ENCODE measurements at places on chromosomes 5 and 9.

DNA sequence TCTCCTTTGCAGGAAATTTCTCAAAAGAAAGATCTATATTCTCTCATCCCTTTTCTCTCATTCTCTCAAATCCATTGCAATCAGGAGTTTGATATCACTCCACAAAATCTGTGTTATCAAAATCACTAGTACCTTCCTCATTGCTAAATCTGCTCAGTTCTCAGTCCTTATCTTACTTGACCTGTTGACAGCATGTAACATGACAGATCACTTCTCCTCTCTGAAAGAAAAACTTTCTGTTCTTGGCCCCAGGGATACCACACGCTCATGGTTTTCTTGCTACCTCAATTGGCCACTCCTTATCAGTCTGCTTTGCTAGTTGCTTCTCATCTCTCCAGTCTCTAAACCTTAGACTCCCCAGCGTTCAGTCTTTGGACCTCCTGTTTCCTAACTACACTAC lies 22.1 kb downstream of the SRP19 start:
- no peak for DNase-seq

- DNase-seq = no peak
Measured at GRCh38 chr5:74822288-74822687, 43.9 kb downstream of the FAM169A start.

GRCh38 chr5:169503886-169504285 lies 79.7 kb upstream of the SPDL1 start:
- no peak for DNase-seq

DNA sequence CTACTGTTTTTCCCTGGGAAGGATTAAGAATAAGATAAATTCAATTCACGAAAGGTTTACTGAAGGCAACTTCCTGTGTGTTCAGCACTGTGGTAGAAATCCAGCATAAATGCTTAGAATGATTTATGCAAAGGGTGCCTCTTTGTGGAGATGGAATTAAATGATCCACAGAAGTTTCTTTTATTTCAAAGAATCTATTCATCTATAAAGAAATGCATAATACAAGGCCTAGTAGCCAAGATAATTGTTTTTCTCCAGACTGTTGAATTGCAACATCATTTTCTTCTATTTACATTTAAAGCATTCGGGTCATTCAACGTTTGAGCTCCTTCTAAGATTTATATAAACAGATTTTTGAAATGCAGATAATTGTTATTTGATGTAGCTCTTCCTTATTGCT lies 138.8 kb upstream of the NFIL3 start:
- DNase-seq = no peak

GRCh38 chr9:76969716-76970115 lies 49.7 kb upstream of the FOXB2 start:
- DNase-seq = no peak

GRCh38 chr5:9699681-9700080 lies 69.5 kb upstream of the TAS2R1 start:
- DNase-seq = no peak

- no peak for DNase-seq
Measured at GRCh38 chr9:121610638-121610953, 40.8 kb upstream of the DAB2IP start.

DNA sequence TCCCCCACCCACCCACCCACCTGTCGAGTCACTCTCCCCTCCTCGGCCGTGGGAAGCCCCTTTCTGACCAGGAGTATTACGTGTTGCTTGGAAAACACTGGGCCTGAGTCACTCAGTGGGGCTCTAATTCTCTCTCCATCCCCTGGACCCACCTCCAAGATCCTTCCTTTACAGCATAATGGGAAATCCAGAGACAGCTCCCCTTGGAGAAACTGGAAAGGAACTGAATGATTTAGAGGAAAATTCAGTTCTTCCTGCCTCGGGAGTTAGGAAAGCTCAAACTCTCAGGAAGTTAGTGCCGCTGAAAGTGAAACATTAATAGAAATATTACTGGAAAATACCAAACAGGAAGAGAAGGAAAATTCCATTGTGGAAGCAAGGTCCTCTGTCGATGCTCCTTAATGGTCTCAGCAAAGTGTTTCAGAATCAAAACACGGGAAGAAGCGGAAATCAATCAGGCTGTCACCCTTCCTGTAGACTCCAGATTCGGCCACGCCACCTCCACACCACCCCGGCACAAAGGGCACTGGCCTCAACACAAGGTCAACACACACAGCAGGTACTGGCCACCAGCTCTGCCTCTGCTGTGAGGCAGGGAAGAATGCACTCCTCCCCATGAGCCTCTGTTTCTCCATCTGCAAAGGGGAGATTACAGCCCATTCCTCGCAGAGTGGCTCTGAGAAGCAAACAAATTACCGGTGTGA lies 9.6 kb downstream of the SHB start:
- DNase-seq = no peak

DNA sequence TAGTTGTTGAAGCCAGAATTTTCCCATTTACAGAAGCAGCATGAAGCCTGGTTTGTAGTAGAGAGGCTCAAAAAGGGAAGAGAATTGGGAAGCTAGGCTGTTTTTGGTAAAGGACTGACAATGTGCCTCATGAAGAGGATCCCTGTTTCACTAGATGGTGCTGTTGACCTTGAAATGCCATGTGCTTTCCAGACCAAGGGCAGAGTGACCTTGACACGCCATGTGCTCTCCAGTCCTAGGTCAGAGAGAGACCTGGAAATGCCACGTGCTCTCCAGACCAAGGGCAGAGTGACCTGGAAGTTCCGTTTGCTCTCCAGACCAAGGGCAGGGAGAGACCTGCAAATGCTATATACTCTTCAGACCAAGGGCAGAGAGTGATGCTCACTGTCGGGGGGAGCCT lies 32.0 kb downstream of the UNC13B start:
- no peak for DNase-seq

DNA sequence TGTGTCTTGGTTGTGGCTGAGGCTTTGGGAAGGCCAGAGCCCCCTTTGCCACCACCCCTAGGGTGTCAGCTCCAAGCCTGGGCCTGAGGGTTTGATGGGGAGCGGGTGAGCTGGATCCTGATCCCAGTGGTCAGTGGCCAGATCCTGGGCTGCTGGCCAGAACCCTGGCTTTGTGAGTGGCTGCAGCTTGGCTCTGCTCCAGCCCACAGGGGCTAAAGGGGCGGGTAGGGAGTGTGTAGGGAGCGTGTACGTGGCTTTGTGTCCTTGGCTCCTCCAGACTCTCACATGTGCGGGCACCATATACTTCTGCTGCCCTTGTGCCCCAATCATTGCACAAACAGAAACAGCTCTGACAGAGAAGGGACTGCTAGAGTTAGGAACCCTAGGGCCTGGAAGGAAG lies 1.2 kb upstream of the IL11RA start:
- no peak for DNase-seq

DNA sequence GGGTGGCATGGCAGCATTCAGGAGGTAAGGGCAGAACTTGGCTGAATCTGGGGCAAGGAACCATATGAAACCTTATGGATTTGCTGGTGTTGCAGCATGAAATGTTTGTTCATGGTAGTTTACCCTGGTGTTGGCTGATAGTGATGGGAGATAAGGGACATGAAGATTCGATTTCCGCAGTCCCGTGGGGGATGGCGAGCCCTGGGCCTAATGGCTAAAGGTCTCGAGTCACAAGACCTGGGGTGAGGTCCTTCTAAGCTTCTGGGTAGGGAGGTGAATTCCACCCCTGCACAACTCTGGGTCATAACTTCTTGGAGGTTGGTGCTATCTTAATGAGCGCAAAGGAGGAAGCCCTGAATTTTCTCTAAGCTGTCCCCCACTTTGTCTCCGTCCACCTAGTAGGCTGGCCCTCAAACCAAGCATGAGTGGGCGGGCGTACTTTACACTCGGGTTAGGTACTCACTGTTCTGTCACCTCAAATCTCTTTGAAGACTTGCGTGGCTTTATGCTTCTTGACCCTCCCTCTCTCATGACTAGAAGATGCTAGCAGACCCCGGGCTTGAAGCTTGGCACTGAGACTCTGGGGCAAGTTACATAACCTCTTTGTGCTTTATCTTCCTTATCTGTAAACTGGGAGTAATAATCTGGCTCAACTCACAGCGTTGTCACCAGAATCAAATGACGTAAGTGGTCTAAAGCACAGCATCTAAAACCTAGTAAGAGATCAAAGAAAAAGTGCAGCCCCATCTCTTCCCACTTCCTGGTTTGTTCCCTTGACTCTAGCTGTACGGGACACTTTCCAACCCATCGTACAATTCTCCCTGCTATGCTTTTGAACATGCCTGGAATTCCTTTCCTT lies 72.5 kb downstream of the BASP1 start:
- no peak for DNase-seq

DNA sequence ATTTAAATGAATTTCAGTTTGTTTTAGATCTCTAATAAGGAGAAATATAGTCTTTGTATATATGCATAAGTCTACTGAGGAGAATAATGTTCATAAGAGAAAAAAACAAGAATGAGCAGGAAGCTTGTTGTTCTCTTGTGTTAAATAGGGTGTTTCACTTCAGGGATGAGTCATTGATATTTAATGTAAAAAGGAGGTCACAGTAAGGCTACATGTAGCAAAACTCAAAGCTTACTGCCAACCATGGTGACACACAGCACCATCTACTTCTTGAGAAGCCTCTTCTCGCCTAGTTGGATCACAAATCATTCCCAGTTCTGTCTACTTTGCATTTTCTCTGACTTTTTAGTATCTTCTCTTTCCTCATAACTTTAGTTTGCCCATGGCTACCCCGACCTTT lies 1466.0 kb upstream of the C9orf72 start:
- DNase-seq = no peak

- no peak for DNase-seq
Measured at GRCh38 chr5:74977471-74977870, 74.9 kb downstream of the GCNT4 start.

DNA sequence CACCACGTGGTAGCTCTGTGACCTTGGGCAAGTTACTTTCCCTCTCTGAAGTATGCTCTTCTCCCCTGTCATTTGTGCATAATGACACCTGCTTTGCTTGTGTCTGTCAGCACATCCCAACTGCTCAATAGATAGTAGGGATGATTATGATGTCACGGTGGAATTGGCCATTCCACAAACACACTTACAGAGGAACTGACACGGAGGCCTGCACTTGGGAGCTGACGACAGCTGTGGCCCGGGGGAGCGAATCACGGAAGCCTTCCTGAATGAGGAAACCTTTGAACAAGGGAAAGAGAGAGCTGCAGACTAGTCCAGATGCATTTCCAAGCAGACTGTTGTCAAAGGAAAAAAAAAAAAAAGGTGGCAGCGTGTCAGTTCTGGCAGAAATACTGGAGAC lies 21.0 kb downstream of the TLX3 start:
- no peak for DNase-seq

GRCh38 chr5:155441849-155442248 lies 428.3 kb downstream of the KIF4B start:
- no peak for DNase-seq

DNA sequence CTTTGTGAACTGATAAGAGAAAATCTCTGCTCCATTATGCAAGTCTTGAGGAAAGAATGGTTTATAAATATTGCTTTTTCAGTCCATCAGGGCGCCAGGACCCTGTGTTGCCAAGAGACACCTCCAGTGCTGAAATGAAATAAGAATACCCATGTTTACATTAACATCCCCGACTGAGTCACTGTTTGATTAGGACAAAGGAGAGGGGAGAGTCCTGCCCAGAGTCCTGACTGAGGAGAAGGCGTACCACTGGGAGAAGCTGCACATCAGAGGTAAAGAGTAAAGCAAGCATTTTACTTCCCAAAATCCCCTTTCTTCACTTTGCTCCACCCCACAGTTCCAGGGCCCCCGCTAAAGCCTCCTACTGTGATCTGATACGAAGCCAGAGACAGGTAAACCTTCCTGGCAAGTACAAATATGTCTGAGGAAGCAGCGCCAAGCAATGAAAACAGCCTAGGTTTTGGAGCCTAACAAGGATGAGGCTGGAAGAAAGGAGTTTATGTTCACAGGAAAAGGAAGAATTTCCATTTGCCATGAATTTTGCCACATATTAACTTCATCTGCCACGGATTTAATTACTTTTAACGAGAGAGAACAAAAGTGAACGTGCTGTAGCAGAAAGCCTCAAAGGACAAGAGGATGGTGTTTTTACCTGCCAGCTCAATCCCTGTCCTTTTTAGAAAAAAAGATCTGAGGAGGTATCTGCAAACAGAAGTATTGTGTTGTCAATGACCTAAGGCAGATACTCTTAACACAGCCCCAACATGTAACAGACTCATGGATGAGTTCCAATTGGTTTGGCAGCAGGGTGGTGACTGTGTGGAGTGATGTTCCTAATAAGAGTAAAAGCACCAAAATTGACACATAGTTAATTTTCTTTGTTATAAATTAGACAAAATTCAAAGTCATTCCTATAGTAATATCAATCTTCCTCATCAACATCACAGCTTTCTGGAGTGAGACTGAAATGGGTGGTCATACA lies 209.4 kb upstream of the TLE4 start:
- DNase-seq = no peak

GRCh38 chr9:16396389-16396788 lies 474.1 kb downstream of the BNC2 start:
- no peak for DNase-seq

- DNase-seq = no peak
Measured at GRCh38 chr9:99606296-99606695, 215.4 kb upstream of the NR4A3 start.

- no peak for DNase-seq
Measured at GRCh38 chr9:126756876-126757415, 47.9 kb upstream of the ZBTB43 start.

GRCh38 chr5:150520747-150521521 lies 13.0 kb downstream of the NDST1 start:
- DNase-seq = no peak

DNA sequence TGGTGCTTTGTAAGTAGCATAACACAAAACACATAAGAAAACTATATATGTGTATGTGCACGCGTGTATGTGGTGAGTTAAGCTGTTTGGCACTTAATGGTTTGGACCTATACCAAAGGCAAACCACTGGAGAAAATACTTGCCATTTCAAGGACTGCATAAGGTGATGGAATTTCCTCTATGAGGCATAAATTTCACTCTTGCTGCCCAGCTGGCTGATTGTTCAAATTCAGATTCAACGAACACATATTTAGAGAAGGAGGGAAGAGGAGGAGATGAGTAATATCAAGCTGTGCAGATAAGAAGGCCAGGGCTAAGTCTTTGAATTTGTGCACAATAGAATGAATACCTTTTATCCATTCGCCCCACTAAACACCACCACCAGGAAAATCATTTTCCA lies 470.6 kb upstream of the MPDZ start:
- no peak for DNase-seq

DNA sequence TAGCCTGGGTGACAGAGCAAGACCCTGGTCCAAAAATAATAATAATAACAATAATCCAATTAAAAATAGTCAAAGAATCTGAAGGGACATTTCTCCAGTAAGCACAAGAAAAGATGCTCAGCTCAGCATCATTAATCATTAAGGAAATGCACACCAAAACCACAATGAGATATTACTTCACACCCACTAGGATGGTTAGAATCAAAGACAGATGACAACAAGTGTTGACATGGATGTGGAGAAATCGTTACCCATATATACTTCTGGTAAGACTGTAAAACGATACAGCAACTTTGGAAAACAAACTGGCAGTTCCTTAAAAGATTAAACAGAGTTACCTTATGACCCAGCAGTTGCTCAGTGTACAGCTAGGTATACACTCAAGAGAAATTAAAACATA lies 5.3 kb upstream of the FANCG start:
- no peak for DNase-seq

Measured in nephron progenitor cell (in vitro differentiated cells).